Activated CD4-positive, alpha-beta T cell treated with anti-CD3 and anti-CD28 coated beads, Interleukin-2, amount 50 U/mL, for 1 hour (primary cell): ENCODE measurements at places on chromosomes 6 and 20.

DNA sequence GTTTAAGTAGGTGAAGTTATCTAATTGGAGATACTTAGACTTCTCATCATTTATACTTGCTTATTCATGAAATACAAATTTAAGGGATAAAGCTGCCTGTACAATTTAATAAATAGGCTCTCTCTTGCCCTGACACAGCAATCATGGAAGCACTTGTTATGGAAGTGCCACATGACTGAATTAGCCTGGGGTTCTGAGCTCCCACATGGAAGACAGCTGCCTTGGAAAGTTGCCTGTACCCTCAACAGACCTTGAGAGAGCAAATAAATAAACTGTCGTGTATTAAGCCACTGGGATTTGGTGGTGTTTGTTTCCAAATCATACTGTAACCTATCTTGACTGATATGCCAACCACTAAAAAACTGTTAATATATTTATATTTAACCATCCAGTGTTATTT lies 87.0 kb upstream of the RSPO3 start:
- no peak for DNase-seq

GRCh38 chr20:6075428-6076219 lies 21.8 kb upstream of the LRRN4 start:
- DNase-seq: no peak

DNA sequence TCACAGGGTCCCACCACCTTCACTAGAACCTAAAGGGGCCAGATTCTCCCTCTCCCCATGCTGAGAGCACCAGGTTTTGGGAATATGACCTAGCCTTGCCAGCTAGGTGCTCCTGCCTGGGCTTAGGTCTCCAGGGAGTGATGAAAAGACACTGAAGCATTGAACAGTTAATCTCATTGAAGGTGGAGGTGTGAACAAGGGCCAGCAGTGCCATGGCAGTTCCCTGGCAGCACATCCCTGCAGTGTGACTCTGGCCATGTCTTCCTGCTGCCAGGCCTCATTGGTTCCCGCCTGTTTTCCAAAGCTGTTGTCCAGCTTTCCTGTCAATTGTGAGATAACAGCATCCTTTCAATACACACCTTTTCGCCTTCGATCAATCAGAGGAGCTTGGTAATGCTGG lies 10.9 kb downstream of the PPIL6 start:
- DNase-seq: no peak

DNA sequence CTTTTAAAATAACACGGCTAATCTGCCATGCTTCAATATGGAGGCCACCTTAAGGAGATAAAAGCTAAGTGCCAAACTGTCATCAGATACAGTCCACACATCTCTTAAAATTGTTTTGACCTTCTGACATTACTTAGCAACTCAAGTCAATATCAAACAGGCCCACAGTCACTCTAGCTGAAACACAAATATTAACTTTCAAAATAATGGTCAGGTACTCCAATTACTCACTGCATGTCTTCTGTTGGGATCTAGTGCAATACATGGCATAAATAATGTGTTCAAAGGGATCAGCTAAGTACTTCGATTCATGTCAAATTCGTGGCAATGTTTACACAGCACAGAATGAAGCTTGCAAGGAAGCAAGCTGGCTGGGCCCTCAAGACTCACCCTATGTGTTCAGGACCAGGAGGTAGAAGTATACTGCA lies 133.9 kb upstream of the BEND6 start:
- DNase-seq: no peak

DNA sequence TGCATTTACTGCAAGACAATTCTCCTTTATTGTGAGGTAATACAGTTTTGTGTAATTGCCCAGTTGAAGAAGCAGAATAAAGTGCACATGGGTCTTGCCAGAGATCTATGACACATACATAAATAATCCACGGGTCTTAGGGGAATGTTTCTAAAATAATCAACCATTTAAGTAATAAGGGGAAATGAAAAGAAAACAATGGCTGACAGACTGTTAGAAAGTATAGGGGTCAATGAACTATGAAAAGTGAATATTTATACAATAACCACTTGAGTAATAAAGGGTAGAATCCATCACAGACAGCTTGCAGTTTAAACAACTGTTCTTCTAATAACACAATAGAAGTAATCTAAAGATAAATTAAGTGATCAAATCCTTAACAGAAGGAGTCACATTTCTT lies 477.2 kb downstream of the EYS start:
- no peak for DNase-seq

- no peak for DNase-seq
Measured at GRCh38 chr20:44848254-44849015, 37.1 kb upstream of the YWHAB start.
